ENCODE measurements at places on chromosomes 1 and 21.
A peak's percentile ranks its signal among the peaks of the same experiment; 100 is the strongest.

GRCh38 chr1:229253151-229253974, 17.5 kb upstream of the RAB4A start:
- peak; percentile 56 for DNase-seq

DNA sequence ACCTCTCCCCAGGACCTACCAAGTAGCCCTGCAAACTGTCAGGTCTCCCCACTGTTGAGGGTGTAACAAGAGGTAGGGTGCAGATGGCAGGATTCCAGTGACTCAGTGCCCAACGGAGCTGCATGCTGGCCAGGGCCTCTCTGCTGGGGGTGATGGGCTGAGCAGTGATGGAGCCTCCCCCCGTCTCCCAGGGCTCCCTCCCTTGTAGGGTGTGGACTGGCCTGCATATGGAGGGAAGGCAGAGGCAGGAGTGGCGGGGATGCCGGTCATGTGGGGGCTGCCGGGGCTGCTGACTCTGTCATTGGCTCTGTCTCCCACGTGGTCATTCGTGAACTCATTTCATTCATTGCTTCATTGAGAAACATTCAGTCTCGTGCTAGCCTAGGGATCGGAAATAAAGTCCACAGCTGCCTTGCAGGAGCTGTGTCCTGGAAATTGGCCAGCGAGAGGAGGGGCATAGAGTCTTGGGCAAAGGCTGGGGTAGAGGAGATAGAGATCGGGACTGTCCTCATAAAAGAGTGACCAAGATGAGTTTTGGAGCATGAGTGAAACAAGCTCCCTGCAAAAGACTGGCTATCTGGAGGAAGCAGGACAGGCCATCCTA, 22.9 kb upstream of the DISP3 start:
- DNase-seq: no peak

DNA sequence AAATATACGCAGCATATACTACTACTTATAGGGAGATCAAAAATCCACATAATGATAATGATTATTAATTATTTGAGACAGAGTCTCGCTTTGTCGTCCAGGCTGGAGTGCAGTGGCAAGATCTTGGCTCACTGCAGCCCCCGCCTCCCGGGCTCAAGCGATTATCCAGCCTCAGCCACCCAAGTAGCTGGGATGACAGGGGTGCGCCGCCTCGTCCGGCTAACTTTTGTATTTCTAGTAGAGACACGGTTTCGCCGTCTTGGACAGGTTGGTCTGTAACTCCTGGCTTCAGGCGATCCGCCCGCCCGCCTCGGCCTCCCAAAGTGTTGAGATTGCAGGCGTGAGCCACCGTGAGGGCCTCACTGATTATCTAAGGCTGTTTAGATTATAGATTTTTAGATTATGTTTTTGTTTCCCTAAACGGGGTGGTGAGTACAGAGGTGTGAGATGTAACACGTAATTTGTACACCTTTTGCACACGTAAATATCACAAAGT, 548 bp upstream of the SLC25A33 start:
- no peak for DNase-seq

- no peak for DNase-seq
Measured at GRCh38 chr1:24910751-24911650, 19.1 kb downstream of the RUNX3 start.
